Dermis blood vessel endothelial cell (primary cell): ENCODE measurements at places on chromosomes 4 and X.

GRCh38 chrX:129749069-129749468 is 10.3 kb downstream of the XPNPEP2 start:
- DNase-seq, result no peak

GRCh38 chr4:129344058-129344457 is 248.1 kb downstream of the C4orf33 start:
- DNase-seq, result peak; percentile 58

- no peak for DNase-seq
These were observed 80.6 kb downstream of the TMEM144 start for GRCh38 chr4:158290912-158291311.

DNA sequence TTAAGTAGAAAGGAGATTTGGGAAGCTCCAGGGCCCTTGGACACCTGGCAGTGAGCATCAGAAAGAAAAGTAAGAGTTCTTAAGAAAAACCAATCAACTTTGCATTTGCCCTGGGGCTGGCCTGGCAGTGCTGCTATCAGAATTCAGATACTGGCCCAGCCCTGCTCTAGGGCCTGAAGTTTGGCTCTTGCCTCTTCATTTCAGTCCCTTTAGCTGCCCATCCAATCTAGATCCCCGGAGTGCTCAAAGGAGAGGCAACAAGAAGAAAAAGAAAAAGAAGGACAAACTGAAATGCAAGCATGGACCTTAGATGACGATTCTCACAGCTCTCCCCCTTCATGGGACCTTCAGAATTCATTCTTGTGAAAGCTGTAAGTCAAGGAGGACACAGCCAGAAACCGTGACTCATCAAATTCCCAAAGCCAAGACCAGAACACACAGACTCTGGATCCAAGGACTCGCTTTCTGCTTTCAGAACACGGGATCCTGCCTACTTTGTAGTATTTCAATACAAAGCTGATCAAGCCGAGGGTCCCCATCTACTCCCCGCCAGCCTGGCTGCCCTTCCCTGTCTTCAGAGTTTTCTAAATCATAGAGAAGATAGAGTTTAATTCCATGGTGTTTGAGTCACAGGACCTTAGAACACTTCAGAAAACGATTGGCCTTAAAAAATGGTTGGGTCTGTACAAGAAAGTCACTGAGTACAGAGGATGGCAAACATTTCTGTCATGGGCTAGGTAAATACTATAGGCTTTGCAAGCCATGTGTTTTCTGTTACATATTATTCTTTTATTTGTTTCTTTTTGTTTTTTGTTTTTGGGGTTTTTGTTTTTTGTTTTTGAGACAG is 103.7 kb downstream of the RBM47 start:
- DNase-seq, result peak; percentile 7

- DNase-seq, result peak; percentile 87
These were observed at the start of gene GNL3L for GRCh38 chrX:54529552-54530356. TSS of gene GNL3L (plus strand) at chrX:54530219. CDS start at chrX:54532567, 2,348 bp downstream.

- no peak for DNase-seq
These were observed 331.5 kb downstream of the NKX6-1 start for GRCh38 chr4:84167564-84167963.

DNA sequence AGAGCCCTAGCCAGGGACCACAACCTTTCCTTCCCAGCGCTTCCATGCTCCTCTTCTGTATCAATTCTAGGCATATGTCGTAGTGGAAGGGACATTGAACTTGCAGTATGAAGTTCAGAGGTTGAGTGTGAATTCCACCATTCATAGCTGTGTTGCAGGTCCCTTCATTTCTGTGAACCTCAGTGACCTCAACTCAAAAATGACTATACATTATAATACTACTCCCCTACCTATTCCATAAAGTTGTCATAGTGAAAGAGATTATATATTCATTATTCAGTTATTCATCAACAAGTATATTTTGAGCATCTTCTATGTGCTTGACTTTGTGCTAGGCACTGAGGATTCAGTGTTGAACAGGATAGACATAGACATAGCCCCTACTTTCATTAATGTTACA is 28.0 kb downstream of the SH3BGRL start:
- DNase-seq, result no peak

GRCh38 chr4:176262243-176262642 is 6.8 kb downstream of the ASB5 start:
- no peak for DNase-seq

DNA sequence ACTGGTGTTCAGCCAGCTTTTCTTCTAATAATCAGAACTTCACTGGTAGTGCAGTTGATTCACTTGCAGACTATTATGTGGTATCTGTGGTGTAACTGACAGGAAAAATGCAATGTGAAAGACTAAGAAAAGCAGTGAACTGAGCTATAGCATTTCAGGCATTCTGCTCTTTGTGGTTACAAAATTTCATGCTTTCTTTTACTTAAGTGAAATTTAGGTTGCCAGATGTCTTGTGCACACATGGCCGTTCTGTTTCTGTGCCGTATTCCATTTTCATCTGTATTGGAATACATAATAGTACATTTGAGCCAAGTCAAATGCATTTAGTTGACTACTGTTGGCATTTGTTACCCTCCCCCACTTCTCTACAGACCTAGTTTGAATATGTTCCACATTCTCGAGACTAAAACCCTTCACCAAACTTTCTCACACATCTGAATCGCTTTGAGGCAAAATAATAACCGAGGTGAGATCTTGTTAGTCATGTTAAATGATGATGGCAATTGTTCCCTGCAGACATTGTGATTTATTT is 8.2 kb downstream of the RTL3 start:
- no peak for DNase-seq

DNA sequence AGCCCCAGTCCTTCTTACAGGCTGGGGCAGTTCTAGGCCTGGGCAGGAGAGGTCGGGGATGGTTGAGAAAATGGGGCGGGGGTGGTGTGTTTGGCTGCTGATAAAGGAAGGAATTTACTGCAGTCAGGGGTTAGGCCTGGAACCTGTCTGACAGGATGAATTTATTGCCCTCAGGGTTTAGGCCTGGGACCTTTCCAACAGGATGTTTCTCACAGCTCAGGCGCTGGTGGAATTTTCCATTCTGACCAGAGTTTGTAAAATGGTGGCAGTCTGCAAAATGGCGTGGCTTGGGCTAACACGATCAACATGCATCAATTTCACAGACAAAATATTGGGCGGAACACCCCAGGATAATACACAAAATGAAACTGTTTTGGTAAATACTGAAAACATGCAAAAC is 83.5 kb upstream of the SPIN4 start:
- DNase-seq, result peak; percentile 87

GRCh38 chr4:11223311-11223710 is 205.4 kb downstream of the HS3ST1 start:
- no peak for DNase-seq

DNA sequence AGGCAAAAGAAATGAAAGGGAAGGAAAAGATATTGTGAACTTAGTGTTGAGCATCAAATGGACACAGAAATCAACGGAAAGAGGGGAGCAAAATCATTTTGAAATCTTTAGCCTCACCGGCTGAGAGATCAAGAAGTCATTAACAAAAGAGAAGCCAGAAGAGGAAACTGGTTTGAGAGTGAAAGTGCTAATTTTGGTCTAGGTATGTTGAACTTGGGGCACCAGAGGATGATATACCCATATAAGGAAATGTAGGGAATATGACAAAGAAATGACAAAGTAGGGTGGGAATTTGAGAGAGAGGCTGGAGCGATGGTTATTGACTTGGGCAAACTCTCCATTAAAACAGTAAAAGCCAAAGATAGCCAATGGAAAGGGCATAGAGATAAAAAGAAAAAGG is 183.4 kb upstream of the ATOH1 start:
- no peak for DNase-seq

DNA sequence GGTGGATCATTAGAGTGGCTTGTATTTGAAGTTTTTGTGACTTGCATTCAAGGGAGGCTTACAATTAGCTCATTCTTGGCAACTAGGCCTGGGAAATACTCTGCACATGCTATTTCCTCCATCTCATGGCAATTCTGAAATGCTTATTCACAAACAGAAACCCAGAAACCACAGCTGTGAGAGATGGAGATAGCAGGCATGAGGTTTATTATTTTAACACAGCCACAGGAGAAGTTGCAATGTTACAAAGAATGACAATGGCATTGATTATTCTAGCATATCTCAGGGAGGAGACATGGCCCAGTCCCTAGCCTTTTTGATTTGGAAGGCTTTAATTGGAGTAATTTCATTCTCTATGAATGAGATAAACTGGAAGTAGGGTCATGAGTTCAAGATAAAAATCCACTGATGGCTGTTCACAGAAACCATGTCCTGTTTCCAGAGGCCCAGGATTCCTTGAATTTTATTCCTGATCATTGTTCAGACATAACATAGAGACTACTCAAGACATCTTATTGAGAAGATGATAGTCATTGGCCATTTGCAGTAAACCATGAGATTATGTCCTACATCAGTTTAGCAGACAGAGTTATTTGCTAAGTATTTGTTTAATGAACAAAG is 123.9 kb downstream of the MID1 start:
- peak; percentile 90 for DNase-seq

DNA sequence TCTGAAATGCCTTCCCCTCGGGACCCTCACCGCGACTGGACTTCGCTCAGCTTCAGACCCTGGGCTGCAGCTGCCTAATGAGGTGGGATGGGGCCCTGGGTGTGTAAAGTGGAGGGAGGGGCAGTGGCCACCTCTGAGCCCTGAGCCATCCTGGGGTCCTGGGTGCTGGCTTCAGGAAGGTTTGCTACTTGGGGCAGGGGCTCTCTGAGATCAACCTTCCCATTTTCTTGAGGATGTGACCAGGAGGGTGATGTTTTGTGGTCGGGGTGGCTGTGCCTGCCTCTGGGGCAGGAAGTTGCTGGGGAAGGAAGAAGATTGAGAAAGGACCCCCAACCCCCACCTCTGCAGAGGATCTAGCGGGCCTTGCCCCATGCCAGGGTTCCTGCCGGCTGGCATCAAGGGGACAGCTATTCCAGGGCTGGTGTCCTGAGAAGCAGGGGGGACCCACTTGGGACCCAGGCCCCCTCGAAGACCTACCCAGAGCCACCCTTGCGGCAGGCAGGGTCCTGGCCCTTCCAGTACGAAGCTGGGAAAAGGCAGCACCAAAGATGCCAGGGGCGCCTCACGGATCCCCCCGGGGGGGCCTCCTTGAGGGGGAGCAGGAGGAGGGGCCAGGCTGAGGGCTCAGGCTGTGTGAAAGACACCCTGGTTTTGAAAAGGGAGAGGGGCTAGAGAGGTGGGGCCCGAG is 6.5 kb downstream of the SH3BP2 start:
- DNase-seq, result no peak

DNA sequence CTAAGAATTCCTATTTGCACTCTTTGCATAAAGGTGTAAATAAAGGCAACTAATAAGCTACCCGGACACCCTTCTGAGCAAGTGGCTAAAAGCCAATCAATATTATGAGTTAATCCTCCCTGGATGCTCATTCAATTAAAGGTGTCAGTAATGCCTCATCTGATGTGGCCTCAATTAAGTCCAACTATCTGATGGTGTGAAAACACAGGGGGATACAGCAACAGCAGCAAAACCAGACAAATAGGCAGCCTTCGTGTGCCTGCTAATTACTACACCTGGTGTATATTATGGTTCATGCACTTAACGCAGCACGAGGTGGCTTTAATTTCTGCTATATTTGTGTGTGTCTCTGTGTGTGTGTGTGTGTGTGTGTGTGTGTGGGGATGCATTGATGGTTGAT is 244.4 kb downstream of the DCLK2 start:
- no peak for DNase-seq

DNA sequence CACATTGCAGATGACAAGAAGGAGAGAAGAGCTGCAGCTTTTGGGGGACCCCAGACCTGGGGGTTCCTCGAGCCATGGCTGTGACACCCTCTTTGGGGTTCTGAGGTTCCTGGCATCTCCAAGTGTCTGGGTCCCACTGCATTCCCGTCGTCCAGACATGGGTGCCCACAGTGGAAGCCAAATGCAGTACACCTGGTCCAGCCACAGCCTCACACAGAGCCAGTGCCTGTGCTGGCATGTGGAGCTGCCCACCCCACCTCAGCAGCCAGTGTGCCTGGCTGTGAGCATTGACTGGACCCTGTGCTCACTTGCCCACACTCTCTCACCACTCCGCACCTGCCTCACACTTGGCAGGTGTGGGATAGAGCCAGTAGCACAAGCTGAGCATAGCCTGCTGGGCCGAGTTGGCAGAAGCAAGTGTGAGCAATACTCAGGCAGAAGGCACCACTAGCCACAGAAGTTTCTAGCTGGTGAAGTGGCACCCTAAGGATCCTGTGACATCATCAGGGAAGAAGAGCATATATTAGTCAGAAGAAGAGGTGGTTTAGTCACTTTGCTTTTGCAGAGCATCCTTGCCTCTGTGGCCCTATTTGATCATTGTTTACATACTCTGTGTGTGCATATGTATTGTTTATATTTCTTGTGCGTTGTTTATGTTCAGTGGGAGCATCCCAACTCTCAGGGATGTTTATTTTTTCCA is 65.0 kb upstream of the MAGEB2 start:
- no peak for DNase-seq

GRCh38 chrX:102129473-102129872 is 4.0 kb downstream of the TCEAL2 start:
- DNase-seq, result peak; percentile 24
